D341Med (cell line): ENCODE measurements at places on chromosomes 6 and 20.

GRCh38 chr6:11994875-11995461, 17.1 kb upstream of the HIVEP1 start:
- no peak for DNase-seq

DNA sequence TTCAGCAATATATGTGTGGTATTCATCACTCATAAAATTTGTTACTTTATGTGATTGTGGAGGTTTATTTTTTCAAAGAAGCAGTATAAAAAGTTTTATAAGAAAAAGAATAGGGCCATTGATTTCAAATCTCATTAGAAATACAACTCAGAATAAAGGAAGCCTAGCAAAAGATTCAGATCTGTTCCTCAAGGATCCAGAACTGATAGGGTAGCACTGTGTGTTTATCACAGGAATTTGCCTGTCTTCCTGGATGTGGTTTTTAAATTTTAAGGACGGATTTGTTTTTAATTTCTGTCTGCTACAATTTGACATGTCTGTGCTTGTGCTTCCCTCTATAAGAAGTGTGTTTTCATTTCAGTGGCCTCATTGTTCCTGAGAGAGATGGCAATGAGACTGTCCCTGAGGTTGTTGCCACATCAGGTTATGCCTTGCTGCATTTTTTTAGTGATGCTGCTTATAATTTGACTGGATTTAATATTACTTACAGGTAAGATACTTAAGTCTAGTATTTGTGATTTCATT, 74.6 kb downstream of the ATRN start:
- no peak for DNase-seq

DNA sequence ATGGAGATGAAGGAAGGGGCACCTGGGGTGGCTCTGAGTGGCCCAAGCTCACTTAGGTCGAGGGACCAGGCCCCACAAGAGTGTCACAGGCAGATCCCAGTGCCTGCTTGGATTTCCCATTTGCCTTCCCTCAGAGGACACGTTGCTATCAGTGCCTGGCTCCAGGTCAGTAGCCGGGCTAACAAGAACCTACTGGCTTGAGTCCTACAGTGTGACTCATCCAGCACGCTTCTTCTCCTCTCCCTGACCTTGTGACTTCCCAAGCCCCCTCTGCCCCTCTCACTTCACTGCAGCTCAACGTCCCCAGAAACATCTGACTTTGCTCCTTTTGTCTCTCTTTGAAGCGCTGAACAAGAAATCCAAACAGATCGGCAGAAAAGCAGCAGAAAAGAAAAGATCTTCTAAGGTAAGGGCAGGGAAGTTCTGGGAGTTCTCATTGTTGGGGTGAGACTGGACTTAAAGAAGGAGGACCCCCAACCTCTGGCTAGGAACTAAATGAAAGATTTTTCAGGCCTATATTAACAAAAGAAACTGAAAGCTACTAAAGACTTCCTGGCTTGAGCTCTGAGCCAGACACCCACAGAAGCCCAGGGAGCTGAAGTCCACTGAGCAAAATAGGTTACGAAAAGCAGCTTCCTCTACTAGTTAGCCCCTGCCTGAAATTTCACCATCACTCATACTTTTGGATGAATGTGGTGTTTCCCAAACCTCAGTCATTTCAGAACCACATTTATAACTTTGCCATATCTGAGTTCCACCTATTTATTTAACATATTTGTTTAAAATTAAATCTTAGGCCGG, 21.5 kb downstream of the ASIP start:
- no peak for DNase-seq

DNA sequence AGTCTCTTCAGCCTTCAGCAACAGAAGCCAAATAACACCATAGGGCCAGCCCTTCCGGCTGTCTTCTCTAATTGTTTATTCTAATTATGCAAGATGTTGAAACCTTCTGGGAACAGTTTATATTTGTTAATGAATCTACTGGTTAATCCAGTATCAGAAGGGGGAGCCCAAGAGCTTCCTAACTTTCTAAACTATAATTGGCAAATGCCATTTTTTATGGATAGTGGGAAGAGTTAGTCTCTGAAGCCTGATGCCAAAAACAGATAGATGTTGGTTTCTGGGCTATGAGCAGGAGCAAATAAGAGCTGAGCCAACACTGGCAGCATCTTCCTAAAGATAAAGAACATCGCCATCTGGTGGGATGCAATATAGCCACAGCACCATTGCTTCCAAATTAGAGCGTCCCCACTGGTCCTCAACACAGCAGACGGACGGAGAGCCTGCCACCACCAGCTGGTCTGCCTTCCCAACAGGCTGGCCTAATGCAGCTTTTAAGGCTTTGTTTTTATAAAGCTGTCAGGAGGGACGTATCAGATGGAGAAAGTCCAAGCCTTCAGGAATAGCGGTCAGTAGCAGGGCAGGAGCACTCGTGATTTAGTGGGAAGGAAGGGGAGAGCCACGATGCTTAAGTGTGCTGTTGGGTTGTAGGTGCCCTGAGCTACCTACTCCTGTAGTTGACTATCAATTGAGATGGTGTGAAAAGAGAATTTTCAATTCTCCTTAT, 118.8 kb downstream of the RALGAPA2 start:
- peak; percentile 79 for DNase-seq

DNA sequence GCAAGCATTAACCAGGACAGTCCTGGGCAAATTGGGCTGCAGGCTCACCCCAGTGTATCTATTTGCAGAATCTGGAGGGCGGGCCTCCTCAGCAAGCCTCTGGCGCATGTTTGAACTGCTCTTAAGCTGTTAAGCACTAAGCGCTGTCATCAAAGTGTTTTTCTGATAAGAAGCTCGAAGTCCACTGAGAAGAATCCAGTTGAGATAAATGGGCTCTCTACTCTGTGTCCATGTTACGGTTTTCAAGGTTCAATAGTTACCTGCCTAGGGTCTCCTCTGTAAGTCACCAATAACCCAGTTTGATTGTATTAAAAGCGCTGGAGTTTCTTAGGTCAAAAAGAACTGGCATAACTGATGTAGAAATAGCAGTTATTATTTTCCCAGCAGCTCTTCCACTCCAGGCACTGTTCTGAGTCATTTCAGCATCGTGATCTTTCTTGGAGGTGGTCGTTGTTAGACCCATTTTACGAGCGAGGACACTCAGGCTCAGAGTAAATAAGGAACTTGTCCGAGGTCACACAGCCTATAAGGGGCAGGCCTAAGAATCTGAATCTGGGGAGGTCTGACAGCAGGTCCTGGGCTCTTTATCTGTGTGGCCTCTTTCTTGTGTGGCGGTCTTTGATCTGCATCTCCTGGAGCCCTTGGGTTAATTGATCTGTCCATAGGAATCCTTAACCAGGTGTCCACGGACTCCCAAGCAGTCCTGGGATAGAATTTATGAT, 207.4 kb upstream of the ZNF217 start:
- DNase-seq, result no peak

- DNase-seq, result no peak
These were observed 155.2 kb upstream of the VGLL2 start for GRCh38 chr6:117110146-117110545.

GRCh38 chr6:151018046-151018445, 152.5 kb downstream of the MTHFD1L start:
- no peak for DNase-seq

- DNase-seq, result peak; percentile 79
These were observed 18.5 kb downstream of the SNRPB start for GRCh38 chr20:2451939-2452732.

GRCh38 chr6:107736713-107737396, 87.3 kb downstream of the SCML4 start:
- no peak for DNase-seq

GRCh38 chr6:65979120-65979519, 272.1 kb upstream of the EYS start:
- DNase-seq, result no peak

DNA sequence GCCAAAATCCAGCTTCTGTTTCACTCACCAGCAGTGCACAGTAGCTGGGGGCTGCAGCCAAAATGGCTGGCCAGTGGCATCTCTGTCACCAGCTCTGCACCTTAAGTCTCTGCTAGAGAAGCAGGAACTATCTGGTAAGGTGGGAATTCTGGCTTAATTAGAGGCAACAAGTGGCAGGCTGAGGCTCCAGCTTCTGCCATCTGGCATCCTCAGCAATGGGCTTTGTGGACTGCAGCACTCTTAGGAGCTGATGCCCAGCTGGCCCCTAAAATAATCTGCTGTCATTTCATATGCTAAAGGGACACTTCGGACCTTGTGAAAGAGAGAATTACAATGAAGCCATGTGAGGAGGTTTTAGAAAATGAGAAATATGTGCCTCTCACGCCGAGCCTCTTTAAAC, 4.6 kb upstream of the CLDN20 start:
- no peak for DNase-seq

- no peak for DNase-seq
These were observed 124.0 kb upstream of the STXBP5 start for GRCh38 chr6:147080225-147080624.

DNA sequence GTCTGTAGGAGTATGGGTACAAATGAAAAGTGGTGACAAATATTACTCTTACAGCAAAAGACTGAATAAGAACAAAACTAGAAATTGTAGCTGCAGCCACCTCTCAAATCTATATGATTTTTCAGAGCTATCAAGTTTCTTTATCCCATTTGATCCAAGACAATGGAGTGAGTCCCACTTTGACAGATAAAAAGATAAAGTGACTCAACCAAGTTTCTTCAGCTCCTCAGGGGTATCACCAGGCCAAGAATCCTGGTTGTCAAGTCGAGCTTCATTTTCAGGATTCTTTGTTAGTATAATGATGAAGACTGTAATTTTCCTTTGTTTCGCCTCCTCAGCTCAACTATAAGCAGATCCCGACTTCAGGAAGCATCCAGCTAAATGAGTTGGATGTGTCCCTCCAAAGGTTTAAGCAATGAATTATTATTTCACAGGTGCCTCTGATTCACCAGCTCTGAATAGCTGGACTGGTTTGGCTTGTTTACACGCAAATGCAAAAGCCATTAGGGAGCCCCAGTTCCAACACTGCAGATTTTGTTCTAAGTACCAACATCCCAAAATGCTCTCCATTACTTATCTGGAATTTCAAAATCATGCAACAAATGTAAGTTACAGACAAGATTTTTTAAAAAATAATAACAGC, 238.9 kb downstream of the MAFB start:
- DNase-seq, result no peak

- DNase-seq, result no peak
These were observed 183.1 kb upstream of the MARCKS start for GRCh38 chr6:113674075-113674474.

DNA sequence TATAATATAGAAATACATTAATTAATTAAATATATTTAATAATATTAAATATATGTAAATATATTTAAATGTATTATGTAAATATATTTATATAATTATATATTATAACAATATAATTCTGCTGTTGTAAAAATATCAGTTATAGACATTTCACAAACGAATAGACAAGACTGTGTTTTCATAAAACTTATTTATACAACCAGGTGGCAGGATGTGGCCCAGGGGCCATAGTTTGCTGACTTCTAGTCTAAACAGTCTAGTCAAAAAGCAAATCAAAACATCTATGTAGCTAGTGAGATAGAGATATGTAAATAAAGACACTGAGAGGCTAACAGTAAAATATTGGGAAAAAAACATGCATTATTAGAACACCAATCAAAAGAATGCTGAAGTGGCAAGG, 136.4 kb downstream of the TBXT start:
- no peak for DNase-seq

DNA sequence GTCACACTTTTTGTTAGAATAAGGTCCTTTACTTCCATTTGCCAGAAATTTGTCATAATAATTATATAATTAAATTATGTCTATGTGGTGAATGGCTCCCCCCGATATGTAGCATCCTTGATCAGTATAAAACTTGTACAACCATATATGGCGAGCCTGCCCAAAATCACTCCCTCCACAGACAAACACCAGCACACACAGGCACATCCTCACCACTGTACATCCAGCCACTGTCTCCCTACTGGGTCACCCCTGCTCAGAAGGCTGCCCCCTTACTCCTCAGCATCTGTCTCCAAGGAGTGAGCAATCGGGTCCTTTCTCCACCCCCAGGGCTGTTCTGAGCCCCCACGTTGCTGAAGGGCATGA, 87.0 kb upstream of the MYL9 start:
- no peak for DNase-seq

DNA sequence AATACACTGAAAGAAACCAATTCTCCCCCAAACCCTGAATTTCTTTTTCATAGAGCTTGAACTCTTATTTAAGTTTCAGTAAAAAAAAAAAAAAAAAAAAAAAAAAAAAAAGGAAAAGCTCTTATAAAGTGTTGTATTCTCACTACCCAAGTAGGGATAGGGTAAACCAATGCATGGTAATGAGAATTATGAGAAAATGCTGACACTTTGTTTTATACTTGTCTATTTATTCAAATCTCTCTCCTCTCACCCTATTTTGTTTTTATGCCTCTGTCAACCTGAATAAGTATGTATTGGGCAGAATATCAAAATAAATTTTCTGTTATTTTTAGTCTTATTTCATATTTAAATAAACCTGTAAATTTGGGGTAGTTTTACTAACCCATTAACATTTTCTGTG, 181.9 kb downstream of the GJA1 start:
- DNase-seq, result no peak

- DNase-seq, result no peak
These were observed 41.9 kb upstream of the SRSF6 start for GRCh38 chr20:43415661-43416430.

- no peak for DNase-seq
These were observed 71.4 kb upstream of the UFL1 start for GRCh38 chr6:96450082-96450769.

GRCh38 chr6:7562769-7563168, 21.3 kb downstream of the DSP start:
- no peak for DNase-seq

GRCh38 chr6:88499845-88500699, 333.9 kb upstream of the CNR1 start:
- DNase-seq, result no peak

- no peak for DNase-seq
These were observed 148.1 kb upstream of the NEDD9 start for GRCh38 chr6:11380549-11380948.

DNA sequence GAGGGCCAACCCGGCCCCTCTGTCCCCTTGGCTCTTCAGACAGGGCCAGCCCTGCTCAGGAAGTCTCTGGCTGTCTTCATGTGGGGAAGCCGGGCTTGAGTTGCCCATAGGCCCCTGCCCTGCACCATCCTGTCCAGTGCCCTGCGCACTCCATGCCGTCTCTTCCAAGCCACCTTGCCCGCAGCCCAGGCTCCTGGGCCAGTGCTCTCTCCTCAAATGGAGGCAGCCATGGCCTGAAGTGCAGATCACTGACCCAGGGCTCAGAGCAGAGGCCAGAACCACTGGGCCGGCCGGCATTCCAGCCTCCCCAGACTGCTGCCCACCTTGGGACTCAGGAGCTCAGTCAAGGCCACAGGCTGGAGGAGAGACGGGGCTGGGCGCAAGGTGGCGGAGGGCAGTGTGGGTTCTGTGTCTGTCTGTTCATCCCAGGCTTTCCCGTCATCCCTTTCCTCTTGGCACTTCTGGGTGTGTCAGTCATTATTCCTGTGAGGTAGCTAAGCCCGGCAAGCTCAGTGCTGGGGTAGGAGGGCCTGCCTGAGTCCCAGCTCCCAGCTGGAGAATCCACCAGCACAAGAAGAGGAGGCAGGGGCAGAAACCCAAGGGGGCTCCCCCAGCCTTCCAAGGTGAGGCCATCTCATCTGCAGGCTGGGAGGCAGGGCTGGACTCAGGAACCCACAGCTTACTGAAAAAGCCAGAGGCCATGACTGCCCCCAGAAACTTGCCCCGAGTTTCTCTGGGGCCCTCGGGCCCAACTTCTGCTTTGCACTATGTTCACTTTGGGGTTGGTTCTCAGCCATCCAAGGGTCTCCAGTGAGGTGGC, 22.4 kb downstream of the SDCBP2 start:
- no peak for DNase-seq

GRCh38 chr6:107780226-107780625, 43.9 kb downstream of the SCML4 start:
- no peak for DNase-seq

- no peak for DNase-seq
These were observed 219.5 kb downstream of the HACE1 start for GRCh38 chr6:104640150-104640700.
